ENCODE measurements at places on chromosomes 2 and 18. TPM values are rescaled to one million over a fixed set of nuclear protein-coding genes. Genes with fewer than 3 reads are reported as not detected.
A peak's percentile ranks its signal among the peaks of the same experiment; 100 is the strongest.

- peak; percentile 62 for DNase-seq
These were observed 69.7 kb upstream of the KCNE4 start for GRCh38 chr2:222982010-222982908.

GRCh38 chr2:159615367-159616285, 722 bp downstream of the BAZ2B start:
- DNase-seq: peak; percentile 90

DNA sequence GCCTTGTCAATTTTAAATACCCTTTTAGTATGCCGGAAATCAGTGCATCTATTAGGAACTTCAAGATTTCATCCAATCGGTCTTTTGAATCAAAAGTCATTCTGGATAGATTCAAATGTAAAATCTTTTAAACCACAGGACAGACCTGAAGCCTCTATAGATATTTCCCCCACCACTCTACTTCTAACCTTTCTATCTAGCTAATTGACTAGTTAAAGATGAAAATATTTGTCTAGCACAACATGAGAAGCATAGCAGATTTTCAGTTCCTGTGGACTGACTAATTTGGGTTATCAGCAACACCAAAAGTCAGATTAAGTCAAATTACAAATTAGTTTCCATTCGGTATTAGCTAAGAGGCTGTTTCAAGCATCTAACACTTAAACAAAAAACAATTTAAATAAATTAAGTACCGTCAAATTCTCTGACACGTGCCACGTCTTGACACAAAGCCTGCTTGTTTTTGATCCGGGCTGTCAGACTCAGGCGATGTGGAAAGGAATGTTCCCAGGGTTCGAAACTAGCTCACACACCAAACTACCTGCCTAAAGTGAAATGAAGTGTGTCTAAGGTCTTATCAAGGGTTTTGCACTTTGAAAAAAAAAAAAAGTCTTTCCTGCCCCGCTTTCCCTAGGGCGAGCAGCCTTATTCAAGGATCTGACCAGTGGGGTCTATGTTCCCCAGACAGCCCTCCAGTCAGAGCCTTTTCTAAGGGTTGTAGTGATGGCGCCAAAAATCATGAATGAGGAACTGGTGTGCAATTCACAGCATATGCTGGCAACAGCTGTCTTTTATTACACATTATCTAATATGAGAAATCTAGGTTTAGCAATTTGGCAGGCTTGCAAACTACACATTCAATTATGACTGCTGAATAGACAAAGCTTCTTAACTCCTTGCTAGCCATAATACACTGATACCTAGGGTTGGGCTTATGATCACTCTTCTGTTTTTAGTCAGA, 4.7 kb downstream of the CYTIP start:
- DNase-seq: no peak

DNA sequence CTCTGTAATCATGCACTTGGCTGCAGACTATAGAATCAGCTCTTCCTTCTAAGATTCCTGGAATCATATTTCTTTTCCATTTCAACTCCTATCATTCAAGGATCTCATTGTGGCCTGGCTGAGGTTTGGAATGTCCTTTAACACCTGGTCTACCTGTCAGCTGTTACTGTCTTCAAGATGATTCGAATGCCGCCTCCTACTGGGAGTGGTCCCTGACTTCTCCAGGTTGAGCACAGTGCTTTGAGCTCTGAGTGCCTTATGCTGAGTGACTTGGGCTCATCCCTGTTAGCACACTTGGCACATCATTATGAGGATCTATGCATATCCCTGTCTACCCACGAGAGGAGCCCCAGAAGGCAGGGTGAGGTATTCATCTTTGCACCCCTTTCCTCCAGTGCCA, 87.6 kb downstream of the MARCHF4 start:
- no peak for DNase-seq

- peak; percentile 67 for DNase-seq
These were observed 21.9 kb downstream of the MRPL35 start for GRCh38 chr2:86221066-86221684.

- no peak for DNase-seq
These were observed 486.1 kb upstream of the UBE2E3 start for GRCh38 chr2:180494286-180494685.

- peak; percentile 92 for DNase-seq
These were observed 30.8 kb downstream of the C18orf54 start for GRCh38 chr18:54388203-54389142.

DNA sequence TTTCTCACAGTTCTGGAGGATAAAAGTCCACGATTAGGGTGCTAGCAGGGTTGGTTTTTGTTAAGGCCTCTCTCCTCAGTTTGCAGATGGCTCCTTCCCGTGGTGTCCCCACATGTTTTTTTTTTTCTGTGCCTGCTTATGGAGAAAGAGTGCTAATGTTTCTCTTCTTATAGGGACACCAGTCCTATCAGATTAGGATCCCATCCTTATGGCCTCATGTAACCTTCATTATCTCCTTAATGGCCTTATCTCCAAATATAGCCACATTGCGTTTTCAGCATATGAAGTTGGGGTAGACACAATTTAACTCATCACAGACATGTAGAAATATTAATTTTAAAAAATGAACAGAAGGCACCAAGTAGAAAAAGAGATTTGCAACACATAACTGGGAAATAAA, 755.7 kb upstream of the CELF4 start:
- no peak for DNase-seq

GRCh38 chr2:10223932-10224720, 78.6 kb upstream of the HPCAL1 start:
- DNase-seq: no peak

- DNase-seq: no peak
These were observed 62.4 kb upstream of the ATG16L1 start for GRCh38 chr2:233189025-233189424.

- no peak for DNase-seq
These were observed 84.0 kb upstream of the DSEL start for GRCh38 chr18:67600181-67601180.

DNA sequence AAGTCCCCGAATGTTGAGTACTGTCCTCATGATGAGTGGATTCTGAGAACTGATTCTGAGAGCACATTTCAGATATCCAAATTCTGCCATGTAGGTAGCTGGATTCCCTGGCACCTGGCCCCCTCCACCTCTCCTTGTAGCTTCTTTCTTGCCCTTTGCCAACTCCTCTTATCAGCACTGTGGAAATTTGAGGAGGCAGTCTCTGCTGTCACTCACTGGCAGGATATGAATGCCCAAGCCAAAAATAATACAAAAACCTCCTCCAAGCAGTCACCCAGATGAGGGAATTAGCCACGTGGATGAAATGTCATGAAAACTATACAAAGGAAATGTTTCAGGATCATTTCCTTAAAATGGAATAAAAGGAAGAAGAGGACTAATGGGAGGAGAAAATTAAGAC, 276.8 kb downstream of the SETBP1 start:
- no peak for DNase-seq

DNA sequence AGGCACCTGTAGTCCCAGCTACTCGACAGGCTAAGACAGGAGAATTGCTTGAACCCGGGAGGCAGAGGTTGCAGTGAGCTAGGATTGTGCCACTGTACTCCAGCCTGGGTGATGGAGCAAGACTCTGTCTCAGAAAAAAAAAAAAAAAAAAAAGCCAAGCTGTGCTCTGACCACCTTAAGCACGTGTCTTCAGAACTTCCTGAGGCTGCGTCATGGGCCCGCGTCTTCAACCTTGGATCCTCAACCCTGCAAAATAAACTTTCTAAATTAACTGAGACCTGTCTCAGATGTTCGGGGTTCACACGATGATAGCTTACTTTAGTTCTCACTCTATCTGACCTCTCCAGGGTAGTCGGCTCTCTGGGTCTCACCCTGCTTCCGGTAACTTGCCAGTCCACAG, 65.8 kb upstream of the CABLES1 start:
- DNase-seq: no peak

- DNase-seq: no peak
These were observed 38.1 kb downstream of the KCNS3 start for GRCh38 chr2:17916584-17916983.

DNA sequence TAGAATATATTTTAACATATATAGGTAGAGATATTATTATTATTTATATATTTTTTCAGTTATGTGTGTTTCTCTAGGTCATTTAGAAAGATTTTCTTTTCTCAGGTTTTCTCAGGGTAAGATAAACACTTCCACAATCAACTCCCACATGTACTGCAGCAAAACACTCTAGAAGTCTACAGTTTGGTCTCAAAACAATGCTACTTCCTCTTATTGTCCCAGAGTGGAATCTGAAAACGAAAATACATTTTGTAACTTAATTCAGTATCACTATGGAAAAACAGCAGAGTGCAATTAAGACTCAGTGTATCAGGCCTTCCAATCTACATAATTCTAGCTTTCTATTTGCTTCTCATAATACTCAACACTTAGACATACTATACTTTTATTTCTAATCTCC, 190.1 kb upstream of the SLC35G4 start:
- no peak for DNase-seq

DNA sequence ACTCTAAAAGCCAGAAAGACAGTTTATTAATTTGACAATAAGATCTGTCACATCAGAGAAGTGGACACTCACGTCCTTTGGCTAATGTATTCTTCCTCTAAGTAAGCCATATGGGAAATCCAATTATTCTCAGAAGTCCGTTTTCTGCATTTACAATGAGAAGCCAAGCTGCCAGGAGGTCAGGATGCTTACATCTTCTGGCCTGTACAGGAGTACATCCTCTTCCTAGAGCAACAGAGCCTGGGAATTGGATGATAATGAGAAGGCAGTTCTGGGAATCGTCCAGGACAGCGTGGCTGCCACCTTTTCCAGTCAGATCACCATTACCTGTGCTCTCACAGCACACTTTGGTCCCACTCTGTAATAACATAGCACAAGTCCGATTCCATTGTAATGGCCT, 5.2 kb downstream of the RAPGEF4 start:
- no peak for DNase-seq

- no peak for DNase-seq
These were observed 134.6 kb downstream of the TSN start for GRCh38 chr2:121890041-121890440.

DNA sequence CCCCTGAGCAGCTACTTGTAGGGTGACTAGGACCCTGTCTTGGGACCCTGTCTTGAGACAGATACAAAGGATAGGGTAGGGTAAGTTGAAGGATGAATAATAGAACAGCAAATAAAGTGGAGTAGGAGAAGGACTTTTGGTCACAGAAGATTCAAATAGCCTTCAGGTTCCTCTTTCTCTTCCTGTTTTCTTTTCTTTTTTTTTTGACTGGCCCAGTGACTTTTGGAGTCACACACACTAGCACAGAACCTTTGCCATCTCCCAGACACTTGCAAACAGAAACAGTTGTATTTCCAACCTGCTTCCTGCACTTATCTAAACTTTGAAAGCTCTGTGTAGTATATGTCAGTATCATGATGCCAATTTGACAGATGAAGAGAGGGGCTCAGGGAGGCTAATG, 108.2 kb downstream of the TDRD15 start:
- no peak for DNase-seq

- no peak for DNase-seq
These were observed 90.2 kb downstream of the ZFP36L2 start for GRCh38 chr2:43136011-43136799.

DNA sequence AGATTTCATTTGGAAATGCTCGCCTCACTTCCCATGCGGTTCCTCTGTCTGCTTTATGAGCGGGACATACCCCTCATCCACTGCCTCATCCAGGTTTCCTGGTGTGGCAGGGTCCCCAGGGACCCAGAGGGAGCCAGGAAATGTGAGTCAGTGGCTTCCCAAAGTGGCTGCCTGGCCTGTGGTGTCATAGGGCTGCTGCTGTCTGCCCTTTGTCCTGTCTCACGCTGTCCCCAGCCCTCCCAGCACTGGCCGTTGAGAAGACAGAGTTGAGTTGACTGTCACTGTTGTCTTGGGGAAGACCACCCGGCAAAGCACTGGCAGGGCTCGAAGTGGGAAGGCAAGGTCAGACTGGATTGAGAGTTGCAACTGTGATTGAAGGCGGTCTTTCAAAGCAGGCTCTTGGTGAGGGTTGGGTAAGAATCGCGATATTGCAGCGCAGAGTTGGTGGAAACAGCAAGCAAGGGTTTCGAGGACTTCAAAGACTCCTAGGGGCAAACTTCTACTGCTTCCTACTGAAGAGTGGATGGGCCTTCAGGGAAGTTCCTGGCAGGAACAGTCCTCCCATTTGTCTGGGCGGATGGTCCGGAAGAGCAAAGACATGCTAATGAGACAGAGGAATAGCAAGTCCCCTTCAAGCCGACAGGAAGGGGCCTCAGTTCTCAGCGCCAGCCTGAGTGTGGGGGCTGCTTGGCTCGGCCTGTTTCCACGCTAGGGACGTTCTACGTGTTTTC, 33.9 kb downstream of the RAB31 start:
- DNase-seq: peak; percentile 81

- DNase-seq: no peak
These were observed 691 bp downstream of the KYNU start for GRCh38 chr2:142878031-142878678.

GRCh38 chr2:11571170-11571569, 37.3 kb downstream of the GREB1 start:
- DNase-seq: no peak

GRCh38 chr18:72544092-72544886, at the start of gene CBLN2:
Gene CBLN2 (minus strand): TSS chr18:72544342. CDS start chr18:72542160, 2,182 bp downstream.
- peak; percentile 80 for DNase-seq

GRCh38 chr18:50009773-50010335, 185.1 kb downstream of the MYO5B start:
- peak; percentile 67 for DNase-seq

GRCh38 chr2:120675460-120676130, 60.1 kb upstream of the GLI2 start:
- peak; percentile 77 for DNase-seq

- DNase-seq: no peak
These were observed 91.4 kb downstream of the LYPD6 start for GRCh38 chr2:149421791-149422190.

DNA sequence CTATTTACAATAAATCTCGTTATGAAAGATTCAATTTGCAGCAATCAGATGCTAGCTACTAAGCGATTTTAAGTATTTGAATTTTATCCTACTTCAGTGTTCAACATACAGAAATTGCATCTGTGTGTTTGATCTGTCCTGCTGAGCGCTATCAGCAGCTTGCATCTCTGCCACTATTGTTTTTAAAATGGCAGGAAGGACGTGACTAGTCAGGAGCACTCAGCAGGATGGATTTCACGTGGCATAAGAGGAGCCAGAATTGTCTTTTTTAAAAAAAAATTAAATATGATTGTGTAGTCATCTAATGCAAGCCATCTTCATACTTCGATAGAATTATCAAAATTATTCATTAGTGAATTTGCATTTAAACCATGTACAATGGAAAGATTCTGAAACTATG, 2.8 kb upstream of the KLHL14 start:
- no peak for DNase-seq

Gene ABCG5
- not detected for total RNA-seq

Gene ASB18
- not detected for total RNA-seq

Gene WDCP
- total RNA-seq: 36.9 TPM

Gene MOGAT1
- not detected for total RNA-seq

Gene UGT1A4
- total RNA-seq: not detected

Gene PAX8
- not detected for total RNA-seq

Gene PFN4
- not detected for total RNA-seq

Gene SAG
- not detected for total RNA-seq

Gene STRN
- 31.7 TPM for total RNA-seq

Gene MEIS1
- total RNA-seq: 0.31 TPM

Gene PLB1
- not detected for total RNA-seq

Gene IL18R1
- total RNA-seq: not detected

Gene RTP5
- total RNA-seq: not detected

Gene GALNT13
- 6.7 TPM for total RNA-seq
